ENCODE measurements at places on chromosomes 11 and 22.

DNA sequence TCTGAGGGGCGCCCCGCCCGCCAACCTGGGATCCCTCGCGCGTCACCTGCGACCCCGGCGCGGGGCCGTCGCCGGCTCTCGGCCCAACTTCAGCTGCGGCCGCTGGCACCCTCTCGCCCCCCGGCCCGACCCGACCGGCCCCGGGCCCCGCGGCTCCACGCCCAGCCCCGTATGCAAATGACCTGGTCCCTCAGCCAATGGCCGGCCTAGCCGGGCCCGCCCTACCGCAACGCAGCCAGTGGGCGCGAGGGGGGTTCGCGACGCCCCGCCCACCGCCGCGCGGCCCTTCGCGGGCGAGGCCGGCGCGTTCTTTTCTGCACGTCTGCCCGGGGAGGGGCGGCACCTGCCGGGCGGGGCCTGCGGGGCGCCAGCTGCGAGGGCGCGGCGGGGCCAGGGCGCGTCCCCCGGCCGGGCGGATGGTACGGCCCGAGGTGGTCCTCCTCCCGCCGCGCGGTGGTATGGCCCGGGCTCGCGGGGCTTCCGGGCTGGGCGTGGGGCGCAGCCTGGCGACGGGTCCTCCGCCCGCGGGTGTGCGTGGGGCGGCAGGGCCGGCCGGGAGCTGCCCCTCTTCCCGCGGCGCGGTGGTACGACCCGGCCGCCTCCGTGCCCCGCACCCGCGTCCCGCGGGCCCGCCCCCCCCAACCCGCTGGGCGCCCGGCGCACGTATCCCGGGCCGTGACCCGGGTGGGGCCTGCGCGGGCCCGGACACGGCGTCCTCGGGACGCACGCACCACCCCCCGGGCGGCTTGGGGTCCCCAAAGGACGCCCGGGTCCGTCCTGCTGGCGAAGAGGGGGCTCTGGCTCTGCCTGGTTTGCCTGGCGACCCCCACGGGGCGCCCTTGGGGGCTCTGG is 7.7 kb upstream of the PHRF1 start:
- DNase-seq: peak; percentile 95

GRCh38 chr11:83054001-83054400 is 17.7 kb downstream of the RAB30 start:
- DNase-seq: no peak

GRCh38 chr11:129815596-129816461 is at the start of gene TMEM45B:
Gene TMEM45B, plus strand, starts transcription at chr11:129815848. Its CDS starts 36,635 bp downstream, at chr11:129852483.
- DNase-seq: peak; percentile 17

DNA sequence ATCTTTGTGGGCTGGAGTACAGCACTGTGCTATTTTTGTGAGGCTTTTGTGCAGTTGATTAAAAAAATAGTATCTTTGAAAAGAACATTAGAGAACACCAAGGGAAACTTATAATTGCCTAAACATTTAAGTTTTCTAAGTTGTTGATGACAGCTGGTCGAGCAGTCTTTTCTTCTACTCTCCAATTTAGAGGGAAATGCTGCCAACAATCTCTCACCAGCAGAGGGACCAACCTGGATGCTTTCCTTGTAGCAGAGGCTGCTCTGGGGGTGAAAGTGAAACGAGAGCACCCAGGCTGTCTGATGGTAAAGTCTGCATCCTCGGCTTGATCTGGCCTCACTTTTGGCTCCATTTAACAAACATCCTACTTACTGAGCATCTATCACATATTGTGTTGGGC is 1286.5 kb upstream of the TENM4 start:
- DNase-seq: no peak

- DNase-seq: no peak
These were observed 1.9 kb upstream of the GRAMD1B start for GRCh38 chr11:123428116-123428715.

GRCh38 chr22:43053176-43053575 is 36.0 kb downstream of the TTLL1 start:
- no peak for DNase-seq

Measured in stimulated activated CD4-positive, alpha-beta T cell treated with anti-CD3 and anti-CD28 coated beads, Interleukin-15, amount 100 ng/mL, for 48 hours (primary cell).